ENCODE measurements at places on chromosomes 13 and 19. TPM values are rescaled to one million over a fixed set of nuclear protein-coding genes. Genes with fewer than 3 reads are reported as not detected.

DNA sequence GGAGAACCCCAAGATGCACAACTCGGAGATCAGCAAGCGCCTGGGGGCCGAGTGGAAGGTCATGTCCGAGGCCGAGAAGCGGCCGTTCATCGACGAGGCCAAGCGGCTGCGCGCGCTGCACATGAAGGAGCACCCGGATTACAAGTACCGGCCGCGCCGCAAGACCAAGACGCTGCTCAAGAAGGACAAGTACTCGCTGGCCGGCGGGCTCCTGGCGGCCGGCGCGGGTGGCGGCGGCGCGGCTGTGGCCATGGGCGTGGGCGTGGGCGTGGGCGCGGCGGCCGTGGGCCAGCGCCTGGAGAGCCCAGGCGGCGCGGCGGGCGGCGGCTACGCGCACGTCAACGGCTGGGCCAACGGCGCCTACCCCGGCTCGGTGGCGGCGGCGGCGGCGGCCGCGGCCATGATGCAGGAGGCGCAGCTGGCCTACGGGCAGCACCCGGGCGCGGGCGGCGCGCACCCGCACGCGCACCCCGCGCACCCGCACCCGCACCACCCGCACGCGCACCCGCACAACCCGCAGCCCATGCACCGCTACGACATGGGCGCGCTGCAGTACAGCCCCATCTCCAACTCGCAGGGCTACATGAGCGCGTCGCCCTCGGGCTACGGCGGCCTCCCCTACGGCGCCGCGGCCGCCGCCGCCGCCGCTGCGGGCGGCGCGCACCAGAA, 1.1 kb downstream of the SOX1 start:
- DNase-seq, result no peak

GRCh38 chr13:34078334-34078999, 260.5 kb downstream of the RFC3 start:
- no peak for DNase-seq

GRCh38 chr19:2942928-2943640, 1.7 kb downstream of the ZNF77 start:
- DNase-seq, result no peak

DNA sequence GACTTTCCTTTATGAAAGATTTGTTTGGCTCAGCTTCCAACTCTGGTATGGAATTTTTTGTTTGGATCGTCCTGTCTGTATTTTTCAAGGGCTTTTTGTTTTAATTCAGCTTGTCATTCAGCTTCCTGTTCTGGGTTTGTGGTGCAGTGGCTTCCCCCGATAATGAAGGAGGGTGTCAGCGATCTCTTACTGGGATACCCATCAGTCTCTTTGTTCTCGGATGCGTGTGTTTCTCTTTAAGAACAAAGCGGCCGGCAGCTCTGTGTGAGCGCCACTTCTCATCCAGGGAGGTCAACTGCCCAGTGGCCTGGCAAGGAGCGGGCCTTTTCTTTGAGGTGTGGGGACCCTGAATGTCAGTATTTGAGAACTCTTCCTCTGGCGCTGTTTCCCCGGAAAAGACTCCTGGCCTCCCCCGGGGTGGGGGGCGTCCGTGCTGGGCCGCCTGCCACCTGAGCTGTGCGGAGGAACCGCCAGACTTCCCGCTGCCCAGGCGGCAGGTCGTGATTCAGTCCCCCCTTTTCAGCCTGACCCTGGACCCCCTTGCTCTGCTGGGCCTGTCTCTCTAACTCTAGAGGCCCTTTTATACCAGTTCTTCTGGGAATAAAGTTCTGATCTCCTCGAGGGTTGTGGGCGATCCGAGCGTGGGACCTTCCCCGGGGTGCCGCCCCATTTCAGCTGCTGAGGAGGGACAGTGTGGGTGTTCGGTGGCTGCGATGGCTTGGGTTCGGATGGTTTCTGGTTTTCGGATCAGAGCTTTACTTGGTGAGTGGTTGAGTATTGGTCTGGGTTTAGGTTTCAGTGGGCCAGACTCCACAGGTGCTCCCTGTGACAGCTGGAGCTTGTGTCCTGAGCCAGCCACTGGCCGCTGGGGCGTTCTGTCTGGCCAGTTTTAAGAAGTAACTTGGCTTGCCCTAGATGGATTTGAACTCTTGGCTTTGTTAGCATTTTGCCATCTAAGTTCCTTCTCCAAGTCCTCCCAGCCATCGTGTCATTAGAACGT, 3.4 kb downstream of the SF3A2 start:
- DNase-seq, result peak; percentile 49

DNA sequence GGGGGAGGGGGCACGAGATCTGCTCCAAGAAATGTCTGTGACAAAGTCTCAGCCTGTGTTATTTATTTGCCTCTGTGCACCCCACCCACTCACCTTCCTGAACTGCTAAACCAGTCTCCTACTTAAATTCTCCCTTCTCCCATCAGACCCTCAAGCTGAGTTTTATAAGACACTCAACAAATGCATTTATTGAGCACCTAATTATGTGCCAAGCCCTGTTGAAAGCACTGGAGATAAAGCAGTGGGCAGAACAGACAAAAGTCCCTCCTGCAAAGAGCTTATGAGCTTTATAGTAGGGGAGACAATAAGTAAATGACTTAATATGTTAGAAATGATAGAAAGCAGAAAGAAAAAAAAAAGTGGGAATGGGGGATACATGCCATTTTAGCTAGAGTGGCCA, 3.4 kb upstream of the FAM98C start:
- DNase-seq, result no peak

DNA sequence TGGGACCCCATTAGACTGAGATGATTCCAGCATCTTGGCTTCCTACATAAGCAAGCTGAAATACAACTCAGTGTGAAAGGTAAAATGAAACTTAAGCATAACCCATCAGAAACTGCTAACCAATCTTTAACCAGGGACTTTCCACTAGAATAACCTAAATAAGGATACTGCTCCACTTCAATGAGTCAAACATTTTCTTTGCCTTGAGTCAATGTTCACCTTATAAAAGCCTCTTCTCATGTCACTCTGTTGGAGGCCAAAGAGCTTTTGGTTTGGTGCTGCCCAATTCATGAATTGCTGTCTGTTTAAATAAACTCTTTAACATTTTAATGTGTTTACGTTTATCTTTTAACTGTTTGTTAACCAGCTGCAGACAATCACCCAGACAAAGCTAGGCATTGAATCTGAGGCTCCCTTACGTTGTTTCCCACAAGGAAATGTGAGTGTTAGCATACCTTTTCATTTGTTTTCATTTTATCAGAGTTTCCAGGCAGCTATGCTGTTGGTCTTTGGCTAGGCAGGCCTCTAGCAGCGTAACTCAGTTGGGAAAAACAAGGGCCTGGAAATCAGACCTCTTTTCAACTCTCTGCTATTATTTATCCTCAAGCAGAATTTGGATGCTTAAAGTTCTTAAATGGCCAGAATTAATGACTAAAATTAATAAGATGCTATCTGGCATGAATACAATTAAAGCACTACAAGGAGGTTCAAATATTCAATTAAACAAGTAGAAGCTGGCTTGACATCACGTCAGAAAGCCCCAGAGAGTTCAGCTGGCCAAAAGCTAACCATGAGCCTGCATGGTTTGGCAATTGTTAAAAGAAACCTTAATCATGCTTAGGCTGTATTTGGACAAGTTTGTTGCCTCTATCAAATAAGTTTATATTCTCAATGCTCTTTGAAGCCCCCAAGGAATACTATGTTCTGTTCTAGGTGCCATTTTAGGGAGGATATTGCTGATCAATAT, 200.2 kb downstream of the DCLK1 start:
- no peak for DNase-seq

- DNase-seq, result no peak
These were observed 3.5 kb downstream of the SSBP4 start for GRCh38 chr19:18422530-18423191.

DNA sequence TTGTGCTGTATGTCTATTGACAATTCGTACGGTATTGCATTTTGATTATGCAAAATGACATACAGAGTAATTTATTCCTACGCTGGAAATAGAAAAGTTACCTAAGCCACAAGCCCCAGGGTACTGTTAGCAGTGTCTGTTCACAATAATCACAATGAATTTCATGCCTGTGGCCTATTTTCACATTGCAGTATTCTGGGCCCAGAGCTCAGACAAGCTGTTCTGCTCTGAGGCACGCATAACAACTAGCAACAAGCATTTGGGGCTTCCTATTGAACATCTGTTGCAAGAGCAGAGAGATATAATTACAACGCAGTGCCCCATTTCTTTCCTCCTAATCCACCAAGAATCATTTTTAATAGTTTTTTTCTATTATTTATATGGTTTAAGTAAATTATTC, 158.9 kb upstream of the SGCG start:
- DNase-seq, result no peak

DNA sequence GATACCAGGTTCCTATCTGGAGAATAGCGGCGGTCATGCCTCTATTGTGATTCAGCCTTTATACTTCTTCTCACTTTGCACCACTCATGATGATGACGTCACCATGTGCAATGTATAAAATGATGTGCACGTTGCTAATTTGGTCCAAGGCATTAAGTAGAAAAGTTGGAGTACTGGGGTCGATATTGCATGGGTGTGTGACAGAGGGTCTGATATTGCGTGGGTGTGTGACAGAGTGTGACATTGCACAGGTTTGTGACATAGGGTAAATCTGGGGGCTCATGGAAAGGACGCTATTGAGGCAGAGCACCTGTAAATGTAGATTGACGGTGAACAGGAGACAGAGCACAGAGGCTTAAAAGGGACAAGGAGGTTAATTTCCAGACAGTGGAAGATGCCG, 4.5 kb upstream of the VN1R4 start:
- no peak for DNase-seq

DNA sequence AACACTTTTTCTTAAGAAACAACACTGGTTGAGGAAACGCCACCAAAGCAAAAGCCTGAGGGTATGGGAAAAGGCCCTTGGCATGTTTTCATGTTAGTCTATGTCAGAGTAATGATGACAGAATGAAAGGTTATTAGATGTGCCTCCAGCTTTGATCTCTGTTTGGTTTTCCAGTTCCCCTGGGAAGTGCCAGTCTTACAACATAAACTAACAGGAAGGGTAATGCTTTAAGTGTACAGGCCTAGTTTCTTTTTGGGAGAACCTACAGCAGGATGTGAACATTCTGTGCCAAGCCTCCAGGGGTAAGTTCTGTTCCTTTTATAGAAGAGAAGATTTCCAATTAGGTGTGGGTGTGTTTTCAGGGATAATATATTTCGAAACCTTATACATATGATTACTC, 121.7 kb downstream of the FNDC3A start:
- DNase-seq, result no peak

GRCh38 chr13:48476215-48476614, 56.7 kb downstream of the RCBTB2 start:
- no peak for DNase-seq

- DNase-seq, result no peak
These were observed 10.7 kb downstream of the ZNF846 start for GRCh38 chr19:9757544-9758501.

GRCh38 chr13:82344867-82345266, 1537.4 kb downstream of the SLITRK1 start:
- DNase-seq, result no peak

DNA sequence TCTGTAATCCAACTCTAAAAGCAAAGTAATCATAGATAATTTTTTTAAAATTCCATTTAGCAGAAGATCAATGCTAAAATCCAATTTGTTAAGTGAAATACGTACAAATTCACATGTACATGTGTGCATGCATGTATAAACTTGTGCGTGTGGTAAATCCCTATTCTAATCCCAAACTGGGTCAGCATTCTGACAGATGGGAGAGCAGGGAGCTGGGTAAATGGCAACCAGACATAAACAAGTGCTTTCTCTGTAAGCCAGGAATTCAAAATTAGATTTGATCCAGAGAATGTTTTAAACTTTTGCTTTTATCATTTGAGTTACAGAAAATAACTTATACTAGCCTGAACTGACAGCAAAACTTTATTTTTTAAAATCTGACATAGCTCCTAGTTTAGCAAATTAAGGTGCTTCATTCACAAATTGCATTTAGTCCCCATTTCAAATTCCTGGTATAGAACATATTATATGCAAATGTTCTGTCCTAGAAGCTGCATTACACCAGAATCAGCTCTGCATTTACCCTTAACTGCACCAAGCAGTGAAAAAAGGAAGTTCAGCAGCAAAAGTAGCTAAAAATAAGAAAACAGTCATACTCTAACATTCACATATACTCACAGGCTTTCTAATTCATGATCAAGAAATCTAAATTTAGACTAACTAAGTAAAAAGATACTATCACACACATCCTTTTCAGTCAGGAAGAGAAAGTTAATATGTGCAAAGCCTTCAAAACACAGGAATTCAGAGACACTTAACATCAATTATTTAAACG, 32.6 kb downstream of the UBL3 start:
- DNase-seq, result no peak

DNA sequence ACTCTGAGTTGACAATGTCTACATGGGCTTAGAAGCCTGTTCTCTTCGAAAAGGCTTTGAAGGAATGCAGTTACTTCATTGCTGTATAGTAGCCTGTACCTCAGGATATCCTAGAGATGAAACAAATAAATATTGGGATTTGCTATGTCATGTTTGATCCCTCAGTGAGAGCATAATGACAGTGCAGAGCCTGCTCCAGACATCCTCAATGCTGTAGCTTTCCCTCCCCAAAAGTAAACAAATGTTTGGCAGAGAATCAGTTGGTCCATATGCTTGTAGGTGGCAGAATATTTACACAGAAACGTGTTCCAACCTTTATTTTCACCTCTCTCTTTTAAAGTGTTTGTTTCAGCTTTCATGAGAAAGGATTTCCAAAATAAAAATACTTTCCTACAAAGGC, 515.3 kb upstream of the SGCG start:
- DNase-seq, result no peak

GRCh38 chr19:45175515-45176345, 2.3 kb downstream of the TRAPPC6A start:
- no peak for DNase-seq

GRCh38 chr13:52105841-52106240, 23.0 kb downstream of the NEK5 start:
- no peak for DNase-seq

DNA sequence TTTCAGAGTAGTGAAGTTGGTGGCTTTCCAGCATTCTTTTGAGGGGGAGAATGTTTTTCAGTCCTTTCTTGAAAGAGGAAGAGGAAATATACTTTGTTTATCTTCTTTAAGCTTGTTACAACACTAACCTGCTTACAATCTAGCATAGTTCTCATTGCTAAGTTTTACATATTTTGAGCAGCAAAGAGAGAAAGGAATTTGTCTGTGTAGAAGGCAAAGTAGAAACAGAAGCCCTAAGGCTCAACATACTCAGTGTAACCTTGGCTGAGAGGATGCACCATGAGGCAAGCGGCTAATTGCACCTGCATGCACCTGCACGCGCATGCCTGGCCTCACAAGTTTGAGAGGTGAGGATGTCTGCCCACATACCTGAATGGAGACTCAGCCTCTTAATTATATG, 2.2 kb downstream of the FRY start:
- no peak for DNase-seq

PSPN gene
- total RNA-seq, result 1.1 TPM

CPB2 gene
- total RNA-seq, result 0.13 TPM

FAM216B gene
- total RNA-seq, result not detected

LILRB5 gene
- total RNA-seq, result not detected

ZNF91 gene
- 4.3 TPM for total RNA-seq

ACP5 gene
- 0.85 TPM for total RNA-seq

ZNF460 gene
- total RNA-seq, result 29.6 TPM

ANGPTL8 gene
- total RNA-seq, result not detected

SHANK1 gene
- total RNA-seq, result 1.8 TPM
